ENCODE measurements at places on chromosomes 13 and 19.

GRCh38 chr13:48531416-48532255 is 1.2 kb downstream of the RCBTB2 start:
- DNase-seq, result no peak

DNA sequence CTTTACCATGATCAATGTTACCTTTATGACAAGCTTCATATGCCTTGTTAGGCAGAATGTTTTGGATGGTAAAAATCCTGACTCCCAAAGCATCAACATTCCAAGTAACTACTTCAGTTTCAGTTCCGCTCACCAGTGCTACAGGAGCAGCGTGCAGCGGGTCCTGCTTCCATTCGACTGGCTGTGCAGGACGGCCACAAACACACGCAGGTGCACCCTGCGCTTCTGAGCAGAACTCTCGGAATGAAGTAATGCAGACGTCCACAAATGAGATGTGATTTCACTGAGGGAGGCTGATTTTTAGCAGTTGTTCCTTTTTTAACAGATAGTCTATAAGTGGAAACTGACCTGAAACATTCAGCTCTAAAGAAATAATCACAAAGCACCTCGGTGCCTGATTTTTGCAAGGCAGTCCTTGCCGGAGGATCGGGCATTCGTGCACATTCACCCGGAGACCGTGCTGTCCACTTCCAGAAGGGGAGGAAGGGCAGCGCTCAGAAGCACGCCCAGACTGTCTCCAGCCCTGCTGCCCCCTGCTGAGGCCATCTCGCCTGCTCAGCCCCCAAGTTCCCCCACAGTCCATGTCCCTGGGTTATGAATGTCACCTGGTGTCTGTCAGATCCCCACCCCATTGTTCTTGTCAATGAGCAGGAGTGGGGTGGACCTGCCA is 85.8 kb downstream of the RAB20 start:
- DNase-seq, result no peak

DNA sequence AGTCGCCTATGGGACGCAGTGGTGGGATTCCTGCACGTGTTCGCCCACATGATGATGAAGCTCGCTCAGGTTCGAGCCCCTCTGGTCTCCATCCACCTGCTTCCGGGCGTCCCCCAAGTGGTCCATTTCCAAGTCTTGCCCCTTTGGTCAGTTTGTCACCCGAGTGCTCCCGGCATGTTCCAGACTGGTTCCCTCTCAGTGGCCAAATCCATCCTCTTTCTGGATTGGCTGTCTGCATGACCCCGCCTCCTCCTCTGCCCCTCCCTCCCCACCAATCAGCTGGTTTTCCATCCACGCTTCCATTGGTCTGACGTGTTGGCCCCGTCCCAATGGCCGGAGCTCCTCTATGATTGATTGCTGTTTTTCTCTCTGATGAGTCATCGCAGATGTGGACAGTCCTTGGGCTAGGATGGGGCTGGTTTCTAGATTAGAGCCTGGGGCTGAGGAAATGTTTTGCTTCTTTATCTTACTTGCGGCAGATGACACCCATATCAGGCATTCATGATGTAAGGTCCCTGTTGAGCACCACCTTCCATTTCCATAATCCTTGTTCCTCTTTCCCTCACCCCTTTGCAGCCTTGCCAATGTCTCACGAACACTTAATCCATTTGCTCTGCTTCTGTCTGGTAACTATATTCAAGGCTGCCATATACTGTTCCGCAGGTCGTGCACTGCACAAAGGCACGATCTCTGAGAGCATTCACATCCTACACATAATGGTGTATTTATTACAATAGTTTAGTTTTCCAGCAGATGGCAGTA is 73.8 kb downstream of the MAP4K1 start:
- DNase-seq, result peak; percentile 57

DNA sequence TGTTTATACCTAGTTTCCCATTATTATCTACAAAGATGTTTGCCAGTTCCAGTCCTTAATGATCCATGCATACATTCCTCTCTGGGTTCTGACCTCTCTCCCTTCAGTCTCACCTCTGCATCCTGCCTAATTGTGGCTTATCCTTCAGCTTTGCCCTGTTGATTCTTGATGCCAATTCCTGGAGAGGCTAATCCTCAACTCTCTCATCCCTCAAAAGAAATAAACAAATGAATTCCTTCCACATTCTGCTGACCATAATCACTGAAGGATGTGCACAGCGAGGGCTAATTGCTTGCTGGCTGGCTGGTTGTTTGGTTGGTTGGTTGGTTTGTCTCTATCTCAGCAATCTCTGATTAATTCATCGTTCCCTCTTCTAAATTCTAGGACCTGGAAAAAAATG is 113.8 kb downstream of the IRS2 start:
- no peak for DNase-seq

- no peak for DNase-seq
Measured at GRCh38 chr13:24071423-24072075, 89.0 kb upstream of the SPATA13 start.

DNA sequence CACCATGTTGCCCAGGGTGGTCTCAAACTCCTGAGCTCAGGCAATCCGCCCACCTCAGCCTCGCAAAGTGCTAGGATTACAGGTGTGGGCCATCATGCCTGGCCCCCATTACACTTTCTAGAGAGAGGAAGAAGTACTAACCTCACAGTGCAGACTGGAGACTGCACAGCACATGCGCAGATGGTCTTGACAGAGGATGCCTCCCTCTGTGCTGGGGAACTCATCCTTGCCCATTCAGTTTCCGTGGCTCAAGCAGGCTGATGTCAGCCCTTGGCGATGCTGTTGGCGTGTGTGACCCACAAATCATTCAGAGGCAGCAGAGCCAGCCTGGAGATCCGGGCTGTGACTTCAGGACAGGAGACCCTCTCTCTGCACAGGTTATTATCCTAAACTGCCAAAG is 14.6 kb upstream of the FFAR2 start:
- no peak for DNase-seq

DNA sequence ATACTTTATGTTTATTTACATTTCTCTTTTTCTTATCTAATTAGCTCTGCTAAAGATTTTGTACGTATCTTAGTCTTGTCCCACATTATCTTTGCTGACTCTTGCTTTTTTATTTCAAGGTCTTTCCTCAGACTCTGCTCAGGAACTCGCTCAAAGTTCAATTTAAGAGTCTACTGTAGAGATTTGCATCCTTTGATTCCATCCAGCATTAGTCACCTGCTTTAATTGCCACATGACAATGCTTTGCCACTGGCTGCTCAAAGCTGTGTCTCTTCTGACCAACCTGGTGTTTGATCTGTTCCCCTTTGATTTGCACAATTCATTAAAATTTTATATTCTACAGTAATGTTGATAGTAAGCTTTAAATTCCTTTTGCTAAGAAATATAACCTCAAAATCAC is 157.9 kb upstream of the FREM2 start:
- no peak for DNase-seq

GRCh38 chr13:60111691-60112090 is 52.0 kb downstream of the DIAPH3 start:
- no peak for DNase-seq

DNA sequence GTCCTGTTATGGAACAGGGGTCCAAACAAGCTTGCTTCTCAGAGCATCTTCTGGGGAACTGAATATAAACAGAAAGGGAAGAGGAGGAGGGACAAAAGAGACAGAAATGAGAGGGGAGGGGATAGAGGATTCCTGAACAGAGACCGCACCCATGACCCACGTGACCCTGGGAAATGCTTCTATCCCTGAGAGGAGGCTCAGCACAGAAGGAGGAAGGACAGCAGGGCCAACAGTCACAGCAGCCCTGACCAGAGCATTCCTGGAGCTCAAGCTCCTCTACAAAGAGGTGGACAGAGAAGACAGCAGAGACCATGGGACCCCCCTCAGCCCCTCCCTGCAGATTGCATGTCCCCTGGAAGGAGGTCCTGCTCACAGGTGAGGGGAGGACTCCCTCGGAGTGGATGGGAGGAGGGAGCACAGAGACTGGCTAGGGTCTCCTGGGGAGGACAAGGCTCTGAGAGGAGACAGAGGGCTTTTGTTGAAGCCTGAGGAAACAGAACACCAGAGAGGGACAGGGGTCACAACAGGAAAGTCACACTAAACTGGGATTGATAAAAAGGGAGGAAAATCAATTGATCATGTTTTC is at the start of gene CEACAM6:
CEACAM6 (plus strand) TSS at position 203 of the 586 bp plus-strand sequence; CDS start at position 312, 109 bp downstream.
- DNase-seq, result no peak

DNA sequence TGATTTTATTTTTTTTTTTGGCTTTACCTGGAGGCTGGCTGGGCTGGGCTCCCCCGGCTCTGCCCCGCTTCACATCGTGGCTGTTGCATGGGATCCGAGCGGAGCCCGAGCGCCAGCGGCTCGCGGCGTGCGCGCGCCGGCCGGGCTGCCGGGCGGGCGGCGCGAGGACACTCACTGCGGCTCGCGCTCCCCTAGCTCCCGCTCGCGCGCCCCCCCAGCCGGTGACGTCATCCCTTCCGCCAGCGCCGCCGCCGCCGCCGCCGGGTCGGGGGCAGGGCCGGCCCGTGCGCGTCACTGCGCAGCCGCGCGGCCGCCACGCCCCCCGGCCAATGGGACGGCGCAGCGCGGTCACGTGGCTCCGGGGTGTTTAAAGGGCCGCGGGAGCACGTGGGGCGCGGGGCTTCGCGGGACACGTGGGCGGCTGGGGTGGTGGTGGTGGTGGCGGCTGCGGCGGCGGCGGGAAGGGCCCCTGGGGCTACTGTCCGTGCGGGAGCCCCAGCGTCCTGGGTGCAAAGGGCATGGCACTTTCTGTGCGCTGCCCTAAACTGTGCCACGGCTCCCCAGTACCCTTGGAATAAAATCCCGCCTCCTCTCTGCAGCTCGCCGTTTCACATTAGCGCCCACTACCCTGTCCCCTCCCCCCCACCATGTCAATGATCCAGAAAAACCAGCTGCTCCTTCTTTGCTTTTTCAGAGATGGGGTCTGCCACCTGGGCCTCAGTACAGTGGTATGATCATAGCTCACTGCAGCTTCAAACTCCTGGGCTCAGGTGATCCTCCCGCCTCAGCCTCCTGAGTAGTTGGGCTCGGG is at the start of gene PTPRS:
PTPRS (minus strand) TSS at position 176 of the 811 bp plus-strand sequence. CDS start 54,672 bp downstream, outside the sequence.
- peak; percentile 64 for DNase-seq
